ENCODE measurements at places on chromosomes 2 and 18.

GRCh38 chr2:156057647-156058046 lies 274.9 kb downstream of the NR4A2 start:
- DNase-seq = no peak

DNA sequence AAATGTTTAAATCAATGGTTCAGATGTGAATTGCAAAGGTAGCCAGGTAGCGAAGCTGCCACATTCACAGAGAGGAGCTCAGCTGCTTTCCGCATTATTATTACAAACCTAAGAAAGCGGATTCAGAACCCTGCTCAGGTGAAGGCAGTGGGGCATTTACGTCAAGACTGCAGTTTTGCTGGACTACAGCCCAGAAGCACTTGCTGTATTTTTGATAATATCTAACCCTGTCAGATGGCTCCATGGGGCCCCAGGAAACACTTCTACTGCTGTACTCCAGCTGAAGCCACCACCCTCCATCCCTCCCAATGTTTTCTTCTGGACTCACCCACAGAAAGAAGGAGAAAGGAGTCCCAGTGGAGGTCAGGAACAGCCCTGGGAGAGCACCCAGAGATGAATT lies 96.9 kb downstream of the TPO start:
- no peak for DNase-seq

DNA sequence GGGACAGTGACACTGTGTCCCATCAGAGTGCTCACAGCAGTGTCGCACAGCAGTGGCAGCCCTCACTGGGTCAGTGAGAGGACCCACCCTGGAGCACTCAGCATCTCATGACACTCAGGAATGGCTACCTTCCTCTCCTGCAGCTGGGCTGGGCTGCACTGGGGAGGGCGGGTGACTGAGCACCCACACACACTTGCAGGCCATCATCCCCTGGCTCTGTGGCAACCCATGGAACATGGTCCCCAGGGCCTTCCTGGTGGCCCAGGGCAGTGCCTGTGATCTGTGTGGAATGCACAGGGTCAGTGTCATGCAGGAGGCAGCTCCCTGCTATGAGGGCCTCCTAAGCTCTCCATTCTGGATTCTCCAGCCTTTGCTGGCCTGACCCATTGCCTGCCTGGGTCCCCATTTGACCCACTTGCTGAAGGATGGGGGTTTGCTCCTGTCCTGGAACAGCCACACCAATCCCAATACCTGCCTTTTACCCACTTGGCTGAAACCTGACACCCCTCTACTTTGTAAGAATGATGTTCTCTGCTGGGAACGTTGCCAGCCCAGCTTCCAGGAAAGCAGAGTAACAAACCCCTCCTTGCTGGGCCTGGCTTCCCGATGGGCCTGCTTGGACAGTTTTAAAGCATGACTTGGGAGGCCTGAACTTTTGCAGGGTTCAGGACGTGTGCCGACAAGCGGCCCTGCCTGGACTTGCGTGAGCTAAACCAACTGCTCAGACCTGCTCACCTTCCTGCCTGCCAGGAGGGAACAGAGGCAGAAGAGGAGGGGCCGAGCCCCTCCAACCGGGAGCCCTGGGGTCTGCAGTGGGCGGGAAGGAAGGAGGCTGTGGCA lies 13.7 kb downstream of the HS6ST1 start:
- DNase-seq = no peak

GRCh38 chr2:157900684-157901083 lies 24.6 kb upstream of the ACVR1 start:
- no peak for DNase-seq

DNA sequence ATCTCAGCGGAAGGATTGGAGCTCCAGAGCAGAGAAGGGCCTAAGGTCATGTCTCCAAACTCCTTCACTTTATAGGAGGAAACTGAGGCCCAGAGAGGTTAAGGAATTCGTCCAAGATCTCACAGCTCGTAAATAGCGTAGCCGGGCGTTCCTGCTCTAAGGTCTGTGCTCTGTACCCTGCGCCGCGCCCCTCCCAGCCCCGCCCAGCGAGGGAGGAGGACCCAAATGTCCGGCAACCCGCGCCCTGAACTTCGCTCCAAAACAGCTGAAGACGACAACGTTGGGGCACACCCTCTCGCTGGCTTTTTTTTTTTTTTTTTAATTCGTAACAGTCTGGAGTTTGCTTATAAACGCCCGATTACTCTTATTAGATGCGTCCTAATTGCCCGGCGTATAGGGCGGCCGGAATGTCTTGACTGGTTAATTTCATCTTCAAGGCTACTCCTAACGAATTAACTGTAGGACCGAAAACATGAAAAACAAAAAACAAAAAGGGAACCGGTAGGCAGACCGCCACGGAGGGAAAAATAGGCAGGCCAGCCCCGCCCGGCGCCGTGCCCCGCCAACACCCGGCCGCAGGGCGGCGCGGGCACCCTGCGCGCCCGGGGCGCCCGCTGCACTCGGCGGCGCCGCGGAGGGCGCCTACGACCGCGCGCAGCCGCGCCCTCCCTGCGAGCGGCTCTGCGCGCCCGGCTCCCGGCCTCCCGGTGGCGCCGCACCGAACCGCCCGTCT lies 928 bp upstream of the FOSL2 start:
- DNase-seq = peak; percentile 52

DNA sequence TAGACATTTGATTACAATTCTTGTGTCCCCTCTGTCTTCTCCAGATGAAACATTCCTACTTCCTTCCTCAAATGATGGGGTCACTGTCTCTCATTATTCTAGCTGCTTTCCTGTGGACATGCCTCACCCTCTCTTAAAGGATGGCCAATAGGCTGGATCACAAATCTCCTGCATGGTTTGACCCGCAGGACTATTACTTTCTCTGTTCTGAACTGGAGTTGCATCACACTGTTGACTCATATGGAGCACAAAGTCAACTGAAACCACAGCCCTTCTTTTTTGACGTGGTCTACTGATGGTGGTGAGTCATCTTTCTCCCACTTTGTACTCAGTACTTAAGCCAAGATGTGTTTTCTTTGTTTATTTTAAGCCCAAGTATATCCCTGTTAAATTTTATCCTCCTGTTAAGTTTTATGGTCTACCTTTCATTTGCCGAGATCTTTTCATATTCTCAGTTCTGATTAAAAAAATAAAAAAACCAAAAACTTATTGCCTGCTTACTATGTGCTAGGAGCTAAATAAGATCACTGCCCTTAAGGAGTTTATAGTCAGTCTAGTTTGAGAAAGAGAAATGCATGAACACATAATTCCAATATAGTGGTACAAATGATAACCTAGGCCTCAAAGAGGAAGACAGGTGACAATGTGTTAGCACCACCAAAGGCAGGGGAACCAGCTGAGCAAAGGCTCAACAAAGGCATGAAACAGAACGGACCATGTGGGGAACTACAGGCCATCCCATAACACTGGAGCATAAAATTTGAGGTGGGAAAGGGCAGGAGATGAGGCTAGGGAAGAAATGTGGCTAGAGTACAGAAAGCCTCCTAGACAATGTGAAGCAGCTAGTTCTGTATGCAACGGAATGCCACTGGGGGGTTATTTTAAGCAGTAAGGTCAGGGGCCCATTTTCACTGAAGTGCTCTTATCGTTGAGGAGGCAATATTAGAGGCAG lies 67.6 kb upstream of the ZFP36L2 start:
- DNase-seq = no peak

DNA sequence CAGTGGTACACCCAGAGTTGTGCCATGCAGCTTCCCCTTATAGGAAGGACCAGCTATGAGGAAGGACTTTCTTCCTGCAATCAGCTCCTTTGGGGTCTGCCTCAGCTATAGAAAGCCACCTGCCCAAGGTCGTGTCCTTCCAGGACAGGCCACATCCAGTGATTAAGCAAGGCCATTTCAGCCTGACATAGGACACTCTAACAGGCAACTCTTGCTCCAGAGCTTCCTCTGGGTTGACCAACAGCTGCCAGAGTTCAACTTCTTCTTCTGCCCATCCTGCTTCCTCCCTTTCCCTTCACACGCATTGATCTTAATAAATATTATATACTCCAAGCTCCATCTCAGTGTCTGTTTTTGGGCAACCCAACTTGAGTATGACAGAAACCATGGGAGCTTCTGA lies 12.8 kb downstream of the LRP2 start:
- DNase-seq = no peak

DNA sequence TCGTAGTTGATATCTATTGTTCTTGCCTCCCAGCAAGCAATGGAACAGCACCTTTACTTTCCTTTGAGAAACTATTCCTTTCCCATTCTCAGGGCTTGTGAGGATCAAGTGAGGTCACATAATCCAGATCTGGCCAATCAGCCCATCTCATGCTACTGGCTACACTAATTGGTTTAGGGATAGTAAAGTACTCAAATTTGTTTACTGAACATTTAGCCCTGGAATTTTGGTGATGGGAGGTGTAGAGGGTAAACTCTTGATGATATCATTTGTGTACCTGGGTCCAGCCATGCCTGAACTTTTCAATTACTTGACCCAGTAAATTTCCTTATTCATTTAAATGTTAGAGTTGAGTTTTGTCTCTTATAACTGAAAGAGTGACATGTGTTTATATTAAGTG lies 195.8 kb upstream of the TNP1 start:
- DNase-seq = no peak

- DNase-seq = no peak
Measured at GRCh38 chr18:63016270-63016669, 300.9 kb downstream of the PHLPP1 start.

DNA sequence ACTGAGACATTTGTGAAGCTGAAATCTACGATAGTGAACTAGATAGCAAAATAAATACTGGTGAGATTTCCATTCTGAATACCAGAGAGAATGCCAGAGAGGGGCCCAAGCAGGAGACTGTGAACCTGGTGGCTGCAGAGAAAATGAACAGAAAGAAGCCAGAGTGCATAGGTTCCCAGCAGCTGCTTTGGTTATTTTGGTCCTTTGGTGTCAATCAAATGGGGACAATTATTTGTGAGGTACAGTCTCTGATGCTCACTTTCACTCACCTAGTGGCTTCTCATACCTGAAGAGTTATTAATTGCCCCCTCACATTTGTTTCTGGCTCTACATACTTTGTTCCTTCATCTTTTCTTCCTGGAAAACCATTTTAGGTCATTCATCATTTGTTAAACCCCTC lies 812.1 kb downstream of the CPS1 start:
- DNase-seq = no peak

DNA sequence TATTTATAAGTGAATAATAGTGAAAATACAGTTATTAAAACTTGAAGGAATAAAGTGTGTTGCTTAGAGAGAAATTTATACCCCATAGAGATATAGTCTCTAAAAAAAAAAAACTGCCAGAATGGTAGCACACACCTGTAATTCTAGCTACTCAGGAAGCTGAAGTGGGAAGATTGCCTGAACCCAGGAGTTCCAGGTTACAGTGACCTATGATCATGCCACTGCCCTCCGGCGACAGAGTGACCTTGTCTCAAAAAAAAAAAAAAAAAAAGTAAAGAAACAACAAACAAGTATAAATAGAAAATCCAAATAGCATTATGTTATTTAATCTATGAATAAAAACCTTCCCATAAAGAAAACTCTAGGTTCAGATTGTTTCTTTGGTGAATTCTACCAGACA lies 7.4 kb upstream of the AGPS start:
- DNase-seq = no peak

- DNase-seq = no peak
Measured at GRCh38 chr2:79935771-79936657, 368.5 kb downstream of the LRRTM1 start.

DNA sequence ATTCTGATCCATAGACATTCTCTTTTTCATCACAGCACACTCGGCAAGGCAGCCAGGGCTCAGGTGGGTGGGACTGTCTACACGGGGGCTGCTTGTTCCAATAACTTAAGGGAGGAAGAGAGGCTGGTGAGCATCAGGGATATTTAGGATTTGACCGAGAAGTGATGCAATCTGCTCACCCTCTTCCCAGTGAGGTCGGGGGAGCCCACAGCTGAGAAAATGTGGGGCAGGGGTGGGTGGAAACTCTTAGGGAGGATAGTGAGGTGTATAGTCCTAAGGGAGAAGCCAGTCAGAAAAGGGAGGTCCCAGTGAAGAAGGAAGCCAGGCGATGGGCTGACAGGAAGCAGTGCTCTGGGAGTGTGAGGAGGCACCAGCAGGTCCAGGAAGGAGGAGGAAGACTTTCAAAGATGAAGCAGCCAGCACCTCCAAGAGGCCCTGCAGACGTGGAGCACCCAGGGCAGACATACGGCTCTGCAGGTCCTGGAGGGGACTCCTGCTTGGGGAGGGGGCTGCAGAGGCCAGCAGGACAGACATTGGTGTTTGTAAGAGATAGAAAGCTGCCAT lies 76.8 kb downstream of the GYPC start:
- DNase-seq = no peak

DNA sequence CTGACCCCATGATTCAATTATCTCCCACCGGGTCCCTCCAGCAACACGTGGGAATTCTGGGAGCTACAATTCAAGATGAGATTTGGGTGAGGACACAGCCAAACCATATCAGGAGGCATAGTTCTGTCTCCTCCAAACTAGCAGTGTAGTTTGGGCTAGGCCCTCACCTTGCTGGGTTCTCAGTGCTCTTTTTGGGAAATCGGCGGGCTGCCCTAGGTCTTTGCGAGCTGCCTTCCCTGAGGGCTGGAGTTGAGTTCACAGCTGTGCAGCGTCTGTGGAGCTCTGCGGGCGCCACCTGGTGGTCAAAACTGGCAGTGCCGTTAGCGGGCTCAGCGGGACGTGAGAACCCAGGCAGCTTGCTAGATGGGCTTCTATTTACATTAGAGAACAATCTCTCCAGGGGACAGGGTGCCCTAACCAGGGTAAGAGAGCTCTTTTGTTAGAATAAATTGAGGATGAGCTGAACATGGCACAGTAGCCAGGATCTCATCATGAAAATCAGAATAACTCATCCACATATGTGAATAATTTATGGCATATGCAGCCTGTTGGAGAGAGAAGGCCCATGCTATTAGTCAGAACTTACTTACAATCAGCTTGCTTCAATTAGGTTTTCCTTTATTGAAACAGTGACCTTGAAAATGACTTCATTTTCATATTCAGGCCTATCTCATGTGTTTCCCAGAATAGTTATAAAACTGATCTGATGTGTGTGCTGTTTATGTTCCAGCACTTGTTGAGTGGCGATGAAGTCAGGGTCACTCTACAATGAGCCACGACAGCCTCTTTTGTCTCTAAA lies 27.4 kb upstream of the YES1 start:
- DNase-seq = peak; percentile 67

- no peak for DNase-seq
Measured at GRCh38 chr2:143158551-143159485, 29.6 kb downstream of the ARHGAP15 start.

GRCh38 chr2:194545978-194546377 lies 1111.0 kb upstream of the SLC39A10 start:
- DNase-seq = no peak

- DNase-seq = no peak
Measured at GRCh38 chr2:197885587-197885986, 81.2 kb downstream of the PLCL1 start.

DNA sequence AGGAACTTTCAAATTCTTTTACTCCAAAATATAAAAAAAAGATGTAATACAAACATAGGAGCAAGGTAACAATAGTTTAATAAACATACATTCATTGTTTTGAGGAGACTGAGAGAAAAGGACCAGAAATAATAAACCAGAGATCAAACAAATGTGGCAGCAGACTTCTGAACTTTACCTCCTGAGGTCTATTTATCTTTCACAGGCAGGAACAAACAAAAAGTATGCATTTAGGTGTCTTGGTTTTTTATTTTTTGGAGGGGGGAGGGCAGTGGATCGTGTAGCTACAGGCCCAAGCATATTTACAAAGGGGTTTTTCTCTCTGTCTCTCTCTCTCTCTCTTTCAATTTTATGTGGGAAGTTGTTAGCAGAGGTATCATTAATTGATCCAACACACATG lies 5.6 kb downstream of the PPP4R1 start:
- DNase-seq = no peak

GRCh38 chr18:47032945-47033344 lies 2.5 kb downstream of the ELOA2 start:
- no peak for DNase-seq

Measured in activated gamma-delta T cell (primary cell).